ENCODE measurements at places on chromosomes 3 and 15.

- no peak for DNase-seq
Observed at GRCh38 chr3:65776081-65776480, 262.6 kb downstream of the MAGI1 start.

DNA sequence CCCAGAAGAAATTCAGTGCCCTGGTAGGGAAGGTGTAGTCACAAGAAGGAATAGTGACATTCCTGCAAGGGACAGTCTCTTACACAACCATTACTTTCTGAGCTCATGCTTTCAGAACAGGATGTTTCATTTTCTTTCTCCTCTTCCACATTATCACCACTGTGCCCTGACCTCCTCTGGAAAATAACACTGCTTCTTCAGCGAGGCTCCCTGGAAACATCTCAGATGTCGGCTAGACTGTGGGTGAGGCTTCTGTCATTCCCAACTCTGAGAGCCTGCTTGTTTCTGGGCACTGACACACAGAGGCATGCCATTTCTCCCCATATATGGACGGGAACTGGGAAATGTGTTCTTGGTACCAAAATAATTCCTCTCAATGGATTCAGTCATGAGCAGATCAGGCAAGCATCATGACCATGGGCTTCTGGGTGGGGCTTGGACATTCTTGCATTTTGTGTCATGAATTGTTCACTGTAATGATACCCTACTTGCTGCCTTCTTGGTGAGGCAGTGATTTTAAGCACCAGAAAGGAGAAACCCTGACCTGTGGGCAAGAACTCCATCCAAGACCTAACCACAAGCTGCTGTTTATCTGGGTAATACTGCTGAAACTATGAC, 14.3 kb upstream of the TNFAIP8L3 start:
- DNase-seq: no peak

DNA sequence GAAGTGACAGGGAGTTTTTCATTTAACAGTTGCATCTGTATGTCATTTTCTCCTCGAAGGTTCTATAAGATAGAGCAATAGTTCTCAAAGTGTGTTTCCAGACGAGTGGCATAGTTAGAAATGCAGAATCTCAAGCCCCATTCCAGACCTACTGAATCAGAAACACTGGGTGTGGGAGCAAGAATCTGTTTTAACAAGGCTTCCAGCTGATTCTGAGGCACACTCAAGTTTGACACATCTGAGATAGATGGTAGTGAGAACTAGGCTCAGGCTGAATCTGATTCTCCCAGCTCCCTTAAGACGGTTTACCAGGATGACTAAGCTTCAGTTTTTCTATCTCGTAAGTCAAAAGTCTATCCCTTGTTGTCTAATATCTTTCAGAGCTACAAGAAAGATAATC, 159.8 kb upstream of the NUDT16 start:
- DNase-seq: no peak

- no peak for DNase-seq
Observed at GRCh38 chr3:152364237-152364636, 95.5 kb downstream of the MBNL1 start.

DNA sequence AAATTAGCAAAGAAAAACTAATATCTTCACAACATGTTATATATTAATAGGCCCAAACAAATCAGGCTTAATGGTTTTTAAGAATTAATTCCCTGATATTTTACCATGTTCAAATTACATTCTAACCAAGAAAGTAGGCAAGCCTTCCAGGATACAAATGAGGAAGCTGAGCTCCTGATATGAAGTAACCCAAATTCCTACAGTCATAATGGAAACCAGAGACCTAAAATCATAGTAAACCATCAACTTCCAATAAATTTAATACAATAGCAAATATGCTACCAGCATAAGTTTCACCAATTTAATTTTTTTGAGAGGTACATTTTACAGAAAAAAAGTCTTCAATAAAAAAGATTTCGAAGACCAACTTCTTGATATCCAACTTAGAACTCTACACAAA, 3.8 kb downstream of the DCBLD2 start:
- DNase-seq: no peak

DNA sequence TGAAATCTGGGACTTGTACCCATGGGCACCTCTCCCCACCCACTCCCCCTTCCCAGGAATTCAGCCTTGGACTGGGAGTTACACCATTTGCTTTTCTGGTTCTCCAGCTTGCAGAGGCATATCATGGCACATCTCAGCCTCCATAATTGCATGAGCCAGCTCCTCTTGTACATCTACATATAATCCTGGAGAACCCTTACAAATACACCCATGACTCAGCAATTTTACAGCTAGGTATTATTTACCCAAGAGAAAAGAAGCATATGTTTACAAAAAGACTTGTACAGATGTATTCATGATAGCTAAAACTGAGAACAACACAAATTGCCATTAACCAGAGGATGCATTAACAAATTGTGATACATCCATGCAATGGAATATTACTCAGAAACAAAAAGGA, 58.4 kb downstream of the RPLP1 start:
- DNase-seq: no peak

All from CD4-positive, alpha-beta T cell treated with Interleukin-6 for 4 hours (primary cell).